NCI-H1092 (cell line): ENCODE measurements at places on chromosomes 6 and 20.
A peak's percentile ranks its signal among the peaks of the same experiment; 100 is the strongest.

DNA sequence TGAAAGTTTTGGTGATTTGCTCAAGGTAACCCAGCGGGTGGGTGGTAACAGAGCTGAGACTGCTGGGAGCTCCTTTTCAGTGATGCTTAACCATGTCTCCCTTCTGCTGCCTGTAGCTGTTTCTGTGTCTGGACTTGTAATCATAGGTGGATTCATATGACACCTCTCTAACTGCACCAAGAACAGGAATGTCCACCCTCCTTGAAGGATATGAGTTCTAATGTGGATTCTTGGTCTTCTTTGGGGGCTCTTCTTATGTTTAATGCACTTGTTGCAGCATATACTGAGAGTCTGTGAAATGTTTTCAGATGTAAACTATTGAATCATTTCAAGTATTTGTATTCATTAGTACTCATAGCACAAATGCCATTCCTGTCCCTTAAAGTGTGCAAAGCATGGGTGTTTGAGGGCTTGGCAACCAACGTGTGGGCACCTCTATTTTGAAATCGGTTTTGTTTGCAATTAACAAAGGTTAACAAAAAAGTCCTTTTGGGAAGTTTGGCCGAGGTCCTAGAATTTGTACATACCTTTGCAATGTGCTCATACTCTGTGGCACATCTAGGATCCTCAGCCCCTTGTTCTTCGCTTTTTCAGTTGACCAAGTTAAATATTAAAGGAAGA lies 138.0 kb downstream of the SOX4 start:
- DNase-seq, result no peak

GRCh38 chr6:95227351-95227750 lies 350.0 kb upstream of the MANEA start:
- DNase-seq, result no peak

DNA sequence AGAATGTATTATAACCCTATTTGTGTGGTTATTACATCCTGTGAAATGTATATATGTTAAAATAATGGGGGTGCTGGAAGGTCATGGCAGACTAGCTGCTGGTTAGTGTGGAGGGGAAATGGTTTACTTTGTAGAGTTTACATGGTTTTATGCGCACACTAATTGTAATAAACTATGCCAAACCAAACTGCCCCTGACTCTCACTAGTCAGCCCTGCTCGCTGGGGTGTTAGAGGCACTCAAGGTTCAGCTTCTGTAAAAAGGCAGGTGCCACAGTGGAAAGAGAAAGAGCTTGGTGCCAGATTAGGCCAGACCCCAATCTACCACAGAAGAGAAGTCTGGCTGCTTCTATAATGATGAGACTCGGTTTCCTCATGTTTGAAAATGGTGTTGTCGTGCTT lies 52.7 kb downstream of the GOPC start:
- no peak for DNase-seq

DNA sequence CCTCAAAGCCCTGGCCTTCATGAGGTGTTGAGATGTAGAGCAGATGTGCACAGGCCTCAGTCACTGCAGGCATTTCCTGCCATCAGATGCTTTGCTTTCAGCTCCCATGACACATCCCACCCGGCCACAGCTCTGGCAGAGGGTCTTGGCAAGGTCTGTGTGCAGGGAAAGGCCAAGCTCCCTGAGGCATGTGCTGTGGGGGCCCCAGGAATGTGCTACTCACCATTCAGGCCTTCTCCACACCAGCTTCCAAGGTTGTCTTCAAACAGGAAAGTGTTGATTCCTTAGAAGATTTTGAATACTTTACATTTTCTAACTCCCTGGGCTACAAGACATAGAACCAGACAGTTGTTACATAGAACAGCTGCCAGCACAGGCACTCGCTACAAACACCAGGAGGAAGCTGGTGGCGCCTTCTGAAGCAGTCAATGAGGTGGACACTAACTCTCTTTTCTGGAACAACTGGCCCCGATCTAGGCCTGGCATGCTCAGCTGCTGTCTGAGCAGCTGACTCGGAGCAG lies 27.8 kb downstream of the CASS4 start:
- no peak for DNase-seq

DNA sequence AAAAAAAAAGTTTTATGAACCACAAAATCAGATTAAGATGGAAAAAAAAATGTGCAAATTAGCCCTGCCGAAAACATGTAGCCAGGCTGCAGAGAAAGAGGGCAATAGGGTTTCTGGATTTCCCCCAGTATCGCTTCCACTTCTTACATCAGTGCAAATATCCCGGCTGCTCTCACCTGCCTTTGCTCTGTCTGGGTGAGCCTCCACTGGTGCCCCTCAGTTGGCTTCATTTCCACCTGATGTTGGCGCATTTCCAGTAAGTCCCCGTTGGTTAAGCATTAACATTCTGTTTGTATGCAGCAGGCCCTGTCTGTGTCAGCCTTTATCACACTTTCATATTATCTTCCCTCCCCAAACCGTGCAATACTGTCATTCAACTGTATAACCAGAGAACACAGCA lies 215.1 kb downstream of the CBLN4 start:
- no peak for DNase-seq

DNA sequence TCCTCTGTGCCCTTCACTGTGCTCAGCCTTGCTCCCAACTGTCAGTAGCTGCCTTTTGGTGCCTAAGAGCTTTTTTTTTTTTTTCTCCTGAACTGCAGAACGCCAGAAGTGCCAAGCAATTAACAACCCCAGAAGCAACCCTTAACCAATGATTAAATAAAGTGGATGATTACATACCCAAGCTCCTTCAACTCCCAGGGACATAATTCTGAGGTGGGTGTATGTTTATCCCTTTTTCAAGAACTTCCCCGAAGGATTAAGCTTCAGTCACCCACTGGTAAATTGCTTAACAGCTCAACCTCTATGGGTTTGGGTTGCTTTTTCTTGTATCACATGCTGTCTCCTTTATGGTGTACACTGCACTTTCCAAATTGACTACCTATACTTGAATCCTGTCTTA lies 41.1 kb downstream of the KLHL31 start:
- no peak for DNase-seq

GRCh38 chr6:110158479-110158878 lies 21.0 kb downstream of the WASF1 start:
- DNase-seq, result no peak

DNA sequence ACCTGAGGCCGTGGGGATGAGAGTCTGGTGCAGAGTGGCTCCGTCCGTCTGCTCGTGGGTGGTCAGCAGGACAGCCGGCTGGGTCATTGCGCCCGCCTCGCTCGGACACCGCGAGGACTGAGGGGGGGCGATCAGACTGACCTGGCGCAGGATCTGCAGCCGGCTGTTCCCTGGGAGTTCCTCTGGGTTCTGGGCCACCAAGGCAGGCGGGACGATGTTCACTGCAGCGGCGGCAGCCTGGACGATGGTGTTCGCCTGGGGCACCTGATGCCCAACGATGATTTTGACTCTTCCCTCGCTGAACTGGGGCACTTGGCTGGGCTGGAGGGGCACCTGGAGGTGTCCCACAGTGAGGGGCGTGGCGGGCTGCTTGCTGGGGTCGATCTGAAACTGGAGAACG lies 39.2 kb downstream of the ZFP64 start:
- no peak for DNase-seq

DNA sequence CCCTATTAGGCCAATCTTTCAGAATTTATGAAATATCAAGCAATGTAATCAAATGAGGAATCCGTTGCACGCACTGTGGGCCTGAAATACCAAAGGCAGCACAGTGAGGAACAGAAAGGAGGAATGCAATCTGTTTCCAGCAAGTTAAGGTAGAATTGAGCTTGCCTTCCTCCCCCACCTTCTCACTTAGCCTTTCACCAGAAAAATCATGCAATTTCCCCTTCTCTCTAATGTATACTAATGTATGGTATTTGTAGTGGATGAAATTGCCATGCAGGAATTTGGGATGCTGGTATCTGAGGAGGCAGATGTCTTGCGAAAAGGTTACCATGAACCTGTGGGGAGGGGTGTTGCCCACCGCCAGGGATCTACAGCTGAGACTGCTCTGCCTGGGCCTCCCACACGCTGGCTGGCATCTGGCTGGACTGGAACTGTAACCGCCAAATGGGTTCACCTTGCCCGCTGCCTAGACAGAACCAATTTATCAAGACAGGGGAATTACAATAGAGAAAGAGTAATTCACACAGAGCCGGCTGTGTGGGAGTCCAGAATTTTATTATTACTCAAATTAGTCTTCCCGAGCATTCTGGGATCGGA lies 222.4 kb upstream of the MYLIP start:
- DNase-seq, result no peak

DNA sequence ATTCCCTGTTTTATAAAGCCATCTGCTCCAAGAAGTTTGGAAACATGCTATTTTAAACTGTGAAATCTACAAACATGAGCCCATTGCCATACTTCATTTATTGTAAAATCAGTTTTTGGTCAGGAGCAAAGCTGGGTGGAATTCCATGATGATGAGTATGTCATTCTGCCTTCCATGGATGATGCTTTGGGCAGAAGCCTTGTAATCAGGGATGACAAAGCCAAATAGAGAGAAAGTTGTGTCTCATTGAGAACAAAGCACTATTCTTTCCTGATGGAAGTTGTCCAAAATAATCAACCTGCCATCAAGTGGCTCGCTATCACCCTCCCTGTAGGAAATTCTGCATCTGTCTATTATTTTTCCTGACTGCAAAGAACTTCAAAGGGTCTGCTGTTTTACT lies 313.0 kb upstream of the DEFB112 start:
- DNase-seq, result no peak

- no peak for DNase-seq
Measured at GRCh38 chr6:129175066-129175465, 292.1 kb downstream of the LAMA2 start.

DNA sequence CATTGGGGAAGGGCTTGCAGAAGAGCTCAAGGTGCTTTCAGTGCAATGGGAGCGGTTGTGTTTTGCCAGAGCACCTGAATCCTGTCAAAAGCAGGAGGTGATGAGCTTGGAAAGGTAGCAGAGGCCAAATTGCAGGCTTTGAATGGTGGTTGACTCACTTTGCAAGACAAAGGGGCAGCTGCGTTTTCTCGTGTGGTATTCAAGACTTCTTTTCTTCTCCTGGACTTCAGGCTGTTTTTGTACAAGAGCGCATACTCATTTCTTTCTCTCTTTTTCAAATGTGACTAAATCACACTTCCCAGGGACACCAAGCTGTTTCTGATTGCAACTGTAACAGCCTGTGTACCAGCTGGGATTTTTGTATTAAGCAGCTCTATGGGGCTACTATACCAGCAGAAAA lies 32.3 kb downstream of the GHRH start:
- DNase-seq, result no peak

GRCh38 chr20:34876406-34877282 lies at the start of gene ACSS2:
ACSS2 (plus strand) TSS chr20:34876612; CDS start chr20:34876646, 34 bp downstream.
- DNase-seq, result no peak

DNA sequence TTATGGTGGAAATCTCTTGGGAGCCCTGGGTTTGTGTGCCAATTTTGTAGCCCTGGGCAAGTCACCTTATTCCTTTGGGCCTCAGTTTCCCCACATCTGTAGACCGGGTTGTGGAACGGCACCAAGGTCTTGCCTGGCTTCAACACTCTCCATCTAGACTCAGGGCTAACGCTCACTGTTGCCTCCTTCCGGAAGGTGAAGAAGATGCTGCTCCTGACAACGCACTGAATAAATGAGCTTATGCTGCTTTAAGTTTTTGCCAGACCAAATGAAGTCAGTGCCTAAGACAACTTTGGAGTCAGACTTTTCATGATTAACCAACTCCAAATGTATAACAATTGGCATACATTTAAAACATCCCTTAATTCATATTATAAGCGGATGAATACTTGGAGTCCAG lies 53.1 kb downstream of the PSMG4 start:
- DNase-seq, result no peak

DNA sequence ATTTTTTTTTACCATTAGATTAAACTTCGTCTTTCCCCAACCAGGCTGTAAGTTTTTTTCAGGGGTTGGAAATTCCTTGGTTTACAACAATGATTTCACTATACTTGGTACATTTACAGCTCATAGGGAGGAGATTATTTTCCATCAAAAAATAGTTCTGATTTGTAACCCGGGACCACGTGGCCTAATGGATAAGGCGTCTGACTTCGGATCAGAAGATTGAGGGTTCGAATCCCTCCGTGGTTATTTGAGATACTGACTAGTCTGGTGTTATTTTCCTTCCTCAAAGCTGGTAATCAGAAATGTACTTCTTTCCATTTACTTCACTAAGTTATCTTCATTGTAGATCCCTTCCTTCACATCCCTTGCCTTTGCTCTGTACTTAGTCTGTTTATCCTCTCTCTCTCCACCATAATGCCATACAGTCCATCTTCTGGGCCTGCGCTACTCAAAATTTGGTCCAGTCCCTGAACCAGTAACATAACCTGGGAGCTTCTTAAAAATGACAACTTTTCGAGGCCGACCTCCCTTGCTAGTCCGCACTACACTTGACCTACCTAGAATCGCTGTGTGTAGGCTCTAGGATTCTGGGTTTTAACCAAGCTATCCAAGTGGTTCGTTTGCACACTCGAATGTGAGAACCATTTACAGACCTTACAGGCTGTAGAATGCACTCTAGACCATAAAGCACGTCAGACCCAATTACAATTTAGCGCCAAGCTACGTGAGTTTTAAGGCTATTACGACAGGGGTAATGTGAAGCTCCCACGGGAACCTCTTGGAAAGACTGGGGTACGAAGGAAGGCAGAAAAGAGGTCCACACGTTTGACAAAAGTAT lies 42.1 kb upstream of the BTN3A2 start:
- peak; percentile 40 for DNase-seq

DNA sequence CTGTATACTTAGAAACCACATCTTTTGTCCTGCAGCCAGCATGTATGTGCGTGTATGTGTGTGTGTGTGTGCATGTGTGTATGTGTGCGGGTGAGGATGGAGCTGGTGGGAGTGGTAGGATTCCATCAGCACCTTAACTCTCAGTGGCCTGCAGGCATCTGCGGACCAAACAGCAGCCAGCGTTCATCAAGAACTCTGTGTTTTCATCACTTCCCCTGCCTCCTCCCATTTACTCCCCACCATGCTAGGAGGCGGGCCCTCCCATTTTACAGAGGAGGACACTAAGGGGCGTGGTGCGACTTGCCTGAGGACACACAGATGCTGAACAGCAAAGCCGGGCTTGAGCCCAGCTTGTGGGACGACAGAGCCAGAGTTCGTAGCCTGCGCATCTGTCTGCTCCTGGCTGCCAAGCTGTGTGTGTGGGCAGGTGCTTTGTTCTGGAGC lies 8.9 kb downstream of the VSTM2L start:
- DNase-seq, result no peak

DNA sequence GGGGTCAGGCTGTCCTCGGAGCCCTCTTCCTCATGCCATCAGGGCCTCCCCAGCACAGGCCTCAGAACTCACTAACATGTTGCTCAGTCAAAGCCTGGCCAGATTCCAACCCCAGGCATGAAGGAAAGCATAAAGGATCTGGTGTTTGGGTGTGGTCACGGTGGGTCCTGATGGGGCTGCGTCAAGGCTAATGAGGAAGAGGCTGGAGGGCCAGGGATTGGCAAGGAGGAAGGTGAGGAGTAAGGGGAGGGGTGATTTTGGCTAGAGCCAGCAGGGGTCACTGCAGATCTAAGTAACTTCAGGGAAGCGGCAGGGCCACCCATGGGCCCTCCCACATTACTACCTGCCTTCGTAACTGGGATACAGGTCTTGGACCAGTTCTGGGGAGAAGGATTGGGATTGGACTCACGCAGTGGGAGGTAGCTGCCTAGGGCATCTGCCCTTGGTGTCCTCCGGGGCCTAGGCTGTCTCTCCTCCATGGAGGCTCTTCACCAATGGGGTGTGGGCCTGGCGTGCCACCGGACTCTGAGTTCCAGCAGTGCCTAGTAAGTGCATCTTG lies 36.2 kb upstream of the MRPS18A start:
- peak; percentile 35 for DNase-seq
